ENCODE measurements at places on chromosomes 3 and 15.

- no peak for DNase-seq
Measured at GRCh38 chr3:142808103-142808917, 80.6 kb downstream of the PCOLCE2 start.

GRCh38 chr3:150346981-150347863 lies 60.9 kb upstream of the TSC22D2 start:
- no peak for DNase-seq

- no peak for DNase-seq
Measured at GRCh38 chr3:161212171-161212771, 8.8 kb upstream of the NMD3 start.

DNA sequence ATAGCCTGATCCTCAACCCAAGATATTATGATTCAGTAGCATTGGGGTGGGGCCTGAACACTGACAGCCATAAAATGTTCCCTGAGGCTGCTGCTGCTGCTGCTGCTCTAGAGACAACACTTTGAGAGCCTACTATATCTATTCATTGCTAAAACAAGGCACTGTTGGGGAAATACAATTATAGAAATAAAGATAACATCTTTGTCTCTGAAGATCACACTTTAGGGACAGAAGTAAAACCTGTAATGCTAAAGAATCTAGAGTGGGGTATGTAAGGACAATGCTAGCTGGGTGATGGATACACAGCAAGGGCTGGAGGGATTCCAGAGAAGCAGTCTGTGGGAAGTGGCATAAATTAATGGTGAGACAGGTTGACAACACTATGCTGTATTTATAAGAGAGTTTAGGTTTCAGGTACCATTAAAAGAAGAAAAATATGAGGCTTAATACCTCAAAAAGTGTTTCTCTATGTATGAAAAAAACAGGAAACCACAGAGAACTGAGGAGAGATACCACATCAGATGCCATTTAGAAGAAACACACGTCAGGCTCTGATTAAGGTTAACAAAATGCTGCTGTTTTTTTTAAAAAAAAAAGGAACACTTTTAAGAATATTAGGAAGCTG lies 115.9 kb downstream of the CBLB start:
- DNase-seq = no peak

DNA sequence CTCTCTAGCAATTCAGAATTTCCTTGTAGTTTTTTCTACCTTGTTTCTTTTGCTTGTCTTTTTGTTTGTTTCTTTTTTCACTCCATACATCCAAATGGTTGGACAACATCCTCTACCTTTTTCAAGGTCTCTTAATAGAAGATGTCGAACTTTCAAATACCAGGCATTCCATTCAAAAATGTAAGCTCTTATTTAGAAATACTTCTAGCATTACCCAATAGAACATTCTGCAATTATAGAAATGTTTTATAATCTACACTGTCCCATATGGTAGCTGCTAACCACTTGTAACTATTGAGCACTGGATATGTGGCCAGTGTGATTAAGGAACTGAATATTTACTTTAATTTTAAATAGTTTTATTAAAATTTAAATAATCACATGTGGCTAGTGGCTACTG lies 196.2 kb upstream of the MRPL3 start:
- no peak for DNase-seq

GRCh38 chr3:171193693-171194092 lies 167.2 kb upstream of the SLC2A2 start:
- no peak for DNase-seq

- DNase-seq = no peak
Measured at GRCh38 chr15:83587091-83587490, 66.8 kb upstream of the ADAMTSL3 start.

DNA sequence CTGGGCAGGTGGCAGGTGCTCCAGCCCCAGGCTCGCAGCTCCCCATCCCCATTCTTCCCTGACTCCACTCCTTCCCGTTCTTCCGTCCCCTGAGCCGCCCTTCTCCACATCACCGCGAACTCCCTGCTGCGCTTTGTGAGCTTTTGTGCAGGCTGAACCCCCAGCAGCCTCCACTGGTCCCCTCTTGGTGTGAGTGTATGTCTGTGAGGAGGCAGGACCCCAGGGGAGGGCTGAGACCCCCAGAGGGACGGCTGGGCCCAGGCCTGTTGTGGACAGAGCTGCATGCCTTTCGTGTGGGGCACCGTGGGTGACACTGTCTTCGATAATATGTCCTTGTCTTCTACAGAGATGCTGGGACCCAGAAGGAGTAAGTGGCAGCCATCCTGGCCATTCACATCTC lies 7.3 kb upstream of the ITIH3 start:
- DNase-seq = no peak

DNA sequence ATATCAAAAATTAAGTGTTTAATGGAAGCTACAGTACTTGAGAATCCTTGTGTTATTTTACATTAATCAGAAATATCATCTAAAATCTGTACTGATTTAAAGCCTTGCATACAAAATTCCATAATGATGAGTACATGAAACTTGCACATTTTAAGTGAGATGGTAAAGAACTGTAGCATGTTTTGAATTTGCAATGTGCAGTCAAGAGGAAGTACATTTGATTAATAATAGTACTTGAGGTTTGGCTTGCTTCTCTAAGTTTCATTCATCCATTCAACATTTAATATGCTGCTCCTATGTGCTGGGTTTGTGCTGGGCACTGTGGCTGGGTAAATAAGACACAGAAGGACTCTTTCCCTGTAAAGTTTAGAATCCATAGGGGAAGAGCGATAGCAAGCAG lies 332.3 kb downstream of the CNTN3 start:
- DNase-seq = no peak

- no peak for DNase-seq
Measured at GRCh38 chr3:68072062-68072461, 417.6 kb upstream of the SUCLG2 start.

DNA sequence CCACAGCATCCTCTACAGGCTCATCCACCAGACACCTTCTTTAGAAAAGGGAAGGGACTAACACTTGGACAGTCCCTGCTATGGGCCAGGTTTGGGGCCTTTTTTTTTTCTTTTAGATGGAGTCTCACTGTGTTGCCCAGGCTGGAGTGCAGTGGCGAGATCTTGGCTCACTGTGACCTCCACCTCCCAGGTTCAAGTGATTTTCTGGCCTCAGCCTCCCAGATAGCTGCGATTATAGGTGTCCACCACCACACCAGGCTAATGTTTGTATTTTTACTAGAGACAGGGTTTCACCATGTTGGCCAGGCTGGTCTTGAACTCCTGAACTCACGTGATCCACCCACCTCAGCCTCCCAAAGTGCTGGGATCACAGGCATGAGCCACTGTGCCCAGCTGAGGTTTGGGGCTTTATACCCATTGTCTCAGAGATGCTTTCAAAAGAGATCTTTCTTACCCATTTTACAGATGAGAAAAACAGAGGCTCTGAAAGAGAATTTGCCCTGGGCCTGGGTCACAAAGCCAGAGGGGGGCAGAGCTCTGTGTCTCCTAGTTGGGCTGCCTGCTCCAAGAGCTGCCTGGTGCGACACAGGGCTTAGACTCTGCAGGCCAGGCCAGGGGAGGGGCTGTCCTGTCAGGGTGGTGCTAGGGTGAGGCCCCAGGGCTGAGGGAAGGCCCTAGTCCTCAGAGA lies 11.6 kb downstream of the LINGO1 start:
- no peak for DNase-seq

DNA sequence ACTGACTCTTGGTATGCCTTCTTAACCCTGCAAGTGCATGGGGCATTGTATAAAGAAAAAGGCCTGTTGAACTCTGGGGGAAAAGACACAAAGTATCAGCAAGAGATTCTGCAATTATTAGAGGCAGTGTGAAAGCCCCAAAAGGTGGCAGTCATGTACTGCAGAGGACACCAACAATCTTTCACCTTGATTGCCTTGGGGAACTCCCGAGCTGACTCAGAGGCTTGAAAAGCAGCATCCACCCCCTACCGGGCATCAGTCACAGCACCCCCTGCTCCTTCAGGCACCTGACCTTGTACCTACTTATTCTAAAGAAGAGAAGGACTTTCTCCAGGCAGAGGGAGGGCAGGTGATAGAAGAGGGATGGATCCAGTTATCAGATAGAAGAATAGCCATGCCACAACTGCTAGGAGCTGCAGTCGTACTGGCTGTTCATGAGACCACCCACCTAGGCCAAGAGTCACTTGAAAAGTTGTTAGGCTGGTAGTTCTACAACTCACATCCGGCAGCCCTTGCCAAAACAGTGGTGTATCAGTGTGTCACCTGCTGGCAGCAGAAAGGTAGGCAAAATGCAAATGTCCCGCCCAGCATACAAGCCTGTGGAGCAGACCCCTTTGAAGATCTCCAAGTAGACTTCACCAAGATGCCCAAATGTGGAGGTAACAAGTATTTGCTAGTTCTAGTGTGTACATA lies 241.6 kb upstream of the CNTN6 start:
- no peak for DNase-seq

- no peak for DNase-seq
Measured at GRCh38 chr3:11084098-11084497, 70.2 kb upstream of the HRH1 start.

DNA sequence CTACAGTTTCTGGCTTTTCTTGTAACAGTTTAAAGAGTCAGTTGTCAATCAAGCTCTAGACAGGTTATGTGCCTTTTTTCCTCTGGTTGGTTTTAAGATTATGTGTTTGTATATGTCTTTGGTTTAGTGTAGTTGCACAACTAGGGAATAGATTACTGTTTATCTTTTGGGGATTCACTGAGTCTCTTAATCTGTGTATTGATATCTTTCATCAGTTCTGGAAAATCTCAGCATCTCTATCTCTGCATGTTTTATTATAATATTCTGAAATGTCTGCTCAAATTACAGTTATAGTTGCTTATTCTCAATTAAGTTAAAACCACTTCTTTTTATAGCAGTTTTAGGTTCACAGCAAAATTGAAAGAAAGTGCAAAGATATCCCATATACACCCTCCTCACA lies 14.3 kb downstream of the DUT start:
- no peak for DNase-seq

GRCh38 chr3:72036899-72037298 lies 252.0 kb upstream of the PROK2 start:
- no peak for DNase-seq

GRCh38 chr3:165193366-165194254 lies 2.6 kb downstream of the SLITRK3 start:
- DNase-seq = no peak

DNA sequence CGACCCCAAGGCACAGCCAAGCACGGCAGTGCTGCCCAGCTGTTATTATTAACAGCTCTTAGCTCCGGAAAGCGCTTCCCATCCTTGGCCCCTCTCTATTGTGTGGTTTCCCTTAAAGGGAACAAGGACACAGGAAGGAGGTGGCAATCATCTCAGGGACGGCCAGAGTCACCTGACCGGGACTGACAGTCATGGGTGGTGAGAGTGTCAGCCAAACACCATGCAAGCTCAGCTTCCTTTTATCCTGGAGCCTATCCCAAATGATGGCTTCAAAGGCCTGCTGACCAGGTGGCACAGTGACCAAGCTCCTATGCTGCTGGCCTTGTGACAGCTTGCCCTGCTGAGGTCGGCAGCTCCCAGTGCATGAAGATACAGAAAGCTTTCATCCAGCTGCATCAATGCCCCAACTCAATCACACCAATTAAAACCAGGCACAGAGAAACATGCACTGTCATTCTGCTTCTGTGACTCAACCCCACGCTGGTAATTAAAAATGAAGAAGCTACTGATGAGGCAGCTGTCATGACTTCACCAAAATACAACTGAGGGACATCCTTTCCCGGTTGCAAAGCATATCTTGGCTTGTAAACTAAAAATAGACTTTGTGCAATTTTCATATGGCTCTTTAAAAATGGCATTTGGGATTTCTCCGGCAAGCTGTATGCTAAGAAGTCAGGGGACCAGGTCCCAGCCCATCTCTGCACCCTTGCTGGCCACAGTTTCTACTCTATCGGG lies 34.0 kb downstream of the PCSK6 start:
- DNase-seq = no peak

GRCh38 chr15:63668601-63669000 lies 71.4 kb downstream of the FBXL22 start:
- no peak for DNase-seq

GRCh38 chr15:87374339-87374738 lies 882.2 kb downstream of the NTRK3 start:
- DNase-seq = no peak

GRCh38 chr3:100761211-100761942 lies 52.1 kb downstream of the TFG start:
- DNase-seq = peak; percentile 2

DNA sequence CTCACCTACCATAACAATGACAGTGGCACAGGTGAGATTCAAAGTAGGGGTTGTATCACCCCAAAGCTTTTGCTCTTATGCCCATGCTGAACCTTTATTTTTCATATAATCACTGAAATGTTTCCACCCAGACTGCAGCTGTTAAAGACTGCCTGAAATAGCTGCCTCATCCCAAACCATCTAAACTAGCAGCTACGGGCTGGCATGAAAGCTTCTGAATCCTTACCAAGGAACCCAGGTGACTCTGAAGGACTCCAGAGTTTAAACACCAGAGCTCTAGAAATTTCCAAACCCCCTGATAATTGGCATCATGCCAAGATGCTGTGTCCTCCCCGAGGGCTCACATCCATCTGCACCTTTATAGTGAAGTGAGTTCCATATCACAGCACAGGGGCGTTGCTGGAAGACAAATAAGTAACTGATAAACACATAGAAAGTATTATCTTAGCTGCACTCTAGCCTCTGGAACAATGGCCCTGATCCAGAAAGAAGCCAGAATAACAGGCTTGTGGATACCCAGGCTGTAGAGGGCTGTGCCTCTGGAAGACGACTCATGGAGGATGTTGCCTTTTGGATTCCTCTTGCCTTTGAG lies 238.9 kb downstream of the CADPS start:
- DNase-seq = no peak

- no peak for DNase-seq
Measured at GRCh38 chr3:49722896-49723295, 855 bp downstream of the GMPPB start.

All from stimulated activated CD4-positive, alpha-beta T cell treated with anti-CD3 and anti-CD28 coated beads, Interleukin-12 subunit alpha, Interleukin-12 subunit beta, amount 100 ng/mL, for 4 hours (primary cell).